ENCODE measurements at places on chromosomes 5 and 9.

GRCh38 chr5:132099905-132100304, 26.3 kb downstream of the CSF2 start:
- DNase-seq = no peak

GRCh38 chr5:149745-150485, 41.4 kb upstream of the LRRC14B start:
- DNase-seq = no peak

DNA sequence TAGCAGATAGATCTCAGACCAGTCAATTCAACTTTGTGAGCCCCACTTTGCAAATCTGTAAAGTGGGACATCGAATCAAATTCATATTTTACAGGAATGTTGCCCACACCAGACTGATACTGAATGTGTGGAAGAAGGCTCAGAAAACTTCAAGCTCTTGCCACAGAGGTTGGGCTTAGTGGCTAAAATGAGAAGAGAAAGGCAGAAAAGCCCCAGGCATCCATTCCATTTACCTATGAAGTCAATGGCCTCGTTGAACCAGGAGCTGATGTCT, 1.7 kb downstream of the DUSP1 start:
- DNase-seq = no peak

GRCh38 chr9:137298401-137299202, 3.5 kb downstream of the NRARP start:
- no peak for DNase-seq

- DNase-seq = no peak
Observed at GRCh38 chr9:135488527-135488926, 8.9 kb downstream of the PPP1R26 start.

GRCh38 chr5:31153521-31153920, 40.0 kb upstream of the CDH6 start:
- no peak for DNase-seq

- peak; percentile 40 for DNase-seq
Observed at GRCh38 chr5:65742565-65743231, 20.7 kb downstream of the NLN start.

DNA sequence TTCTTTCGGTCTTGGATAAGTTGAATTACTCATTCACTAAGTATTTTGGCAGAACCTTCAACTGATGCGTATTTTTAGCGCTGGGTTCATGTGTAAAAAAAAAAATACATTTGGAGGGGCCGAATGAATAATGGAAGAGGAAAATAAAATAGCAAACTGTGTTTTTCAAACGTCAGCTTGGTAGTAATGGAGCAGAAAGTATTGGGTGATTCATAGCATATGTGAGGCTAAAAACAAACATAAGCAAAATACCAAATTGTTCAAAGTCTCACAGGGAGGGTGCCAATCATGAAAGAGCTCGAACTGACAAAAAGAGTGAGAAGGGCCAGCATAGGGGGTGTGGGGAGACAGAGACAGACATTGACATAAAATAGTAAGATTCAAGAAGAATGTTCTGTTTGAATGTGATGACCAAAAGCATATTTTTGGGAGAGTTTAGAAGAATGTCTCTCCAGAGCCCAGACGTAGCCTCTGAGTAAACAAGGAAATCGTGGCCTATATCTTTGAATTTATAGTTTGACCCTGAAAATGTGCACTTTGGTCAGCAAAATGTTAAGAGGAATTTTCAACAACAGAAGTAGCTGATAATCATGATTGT, 174.9 kb upstream of the HMHB1 start:
- DNase-seq = no peak

GRCh38 chr5:180343110-180343830, 9.9 kb downstream of the GFPT2 start:
- no peak for DNase-seq

GRCh38 chr5:105754056-105754455, 1916.7 kb downstream of the EFNA5 start:
- no peak for DNase-seq

GRCh38 chr9:121824651-121825030, 173.2 kb downstream of the DAB2IP start:
- DNase-seq = no peak

- no peak for DNase-seq
Observed at GRCh38 chr9:109558718-109559151, 60.6 kb upstream of the PTPN3 start.

DNA sequence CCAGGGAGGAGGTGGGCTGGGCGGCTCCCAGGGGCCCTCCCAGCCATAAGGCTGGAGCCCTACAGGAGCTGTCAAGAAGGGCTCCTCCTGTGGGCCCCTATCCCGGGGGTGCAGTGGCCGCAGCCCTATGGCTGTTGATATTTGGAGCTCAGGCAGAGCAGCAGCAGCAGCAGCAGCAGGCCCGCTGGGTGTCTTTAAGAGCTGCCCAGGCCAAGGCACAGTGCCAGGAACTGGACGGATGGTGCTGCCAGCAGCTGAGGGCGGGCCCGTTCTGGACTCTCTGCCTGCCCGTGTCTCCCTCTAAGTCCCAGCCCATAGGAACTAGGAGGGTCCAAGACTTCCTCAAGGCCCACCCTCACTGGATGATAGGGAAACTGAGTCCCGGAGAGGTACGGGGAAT, 3.6 kb downstream of the AK1 start:
- no peak for DNase-seq

- DNase-seq = no peak
Observed at GRCh38 chr5:81552852-81553566, 159.1 kb upstream of the ACOT12 start.

DNA sequence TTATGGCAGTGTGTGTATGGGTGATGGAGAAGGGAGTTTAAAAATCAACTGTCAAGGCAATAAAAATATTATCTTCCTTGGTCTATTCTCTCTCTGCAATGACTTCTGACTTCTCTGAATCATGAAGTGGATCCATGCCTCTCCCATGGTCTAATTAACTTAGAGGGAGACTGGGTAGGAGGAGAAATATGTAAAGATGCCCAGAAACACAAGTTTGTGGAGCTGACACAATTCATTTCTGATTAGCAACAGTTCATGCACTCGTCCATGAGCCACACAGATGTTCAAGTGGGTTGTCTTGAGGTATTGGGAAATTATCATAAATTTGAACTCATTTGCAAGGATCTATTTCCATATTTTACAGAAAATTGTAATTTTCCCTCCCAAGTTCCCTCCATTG, 38.1 kb downstream of the INSYN2B start:
- DNase-seq = no peak

GRCh38 chr9:129318121-129319075, 140.3 kb upstream of the IER5L start:
- no peak for DNase-seq

DNA sequence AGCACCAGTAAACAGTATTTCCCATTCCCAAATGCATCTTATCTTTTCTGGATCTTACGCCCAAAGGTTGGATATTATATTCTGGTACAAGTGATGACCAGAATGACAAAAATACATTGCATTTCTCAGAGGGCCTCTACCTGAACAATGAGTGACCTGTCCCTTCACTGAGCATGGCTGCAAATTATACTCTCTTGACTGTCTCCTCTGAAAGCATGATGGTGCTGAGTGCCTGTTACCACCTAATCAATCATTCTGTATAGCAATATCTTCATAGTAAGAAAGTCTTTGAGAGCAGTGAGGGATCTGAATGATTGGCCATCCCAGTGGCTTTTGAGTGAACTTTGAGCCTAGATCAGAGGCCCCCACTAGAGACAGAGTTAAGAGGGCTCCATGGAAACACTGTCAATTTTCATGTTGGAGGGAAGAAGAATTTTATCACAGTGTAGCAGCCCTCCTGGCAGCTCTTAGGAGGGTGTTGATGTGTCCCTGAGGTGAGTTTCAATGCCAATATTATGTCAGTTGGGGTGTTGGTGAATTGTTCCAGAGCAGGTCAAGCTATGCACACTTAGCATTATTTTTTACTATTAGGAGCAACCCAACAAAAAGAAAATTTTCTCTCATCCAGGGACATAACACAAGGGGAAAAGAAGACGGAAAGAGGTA, 171.7 kb downstream of the MARCHF11 start:
- no peak for DNase-seq

DNA sequence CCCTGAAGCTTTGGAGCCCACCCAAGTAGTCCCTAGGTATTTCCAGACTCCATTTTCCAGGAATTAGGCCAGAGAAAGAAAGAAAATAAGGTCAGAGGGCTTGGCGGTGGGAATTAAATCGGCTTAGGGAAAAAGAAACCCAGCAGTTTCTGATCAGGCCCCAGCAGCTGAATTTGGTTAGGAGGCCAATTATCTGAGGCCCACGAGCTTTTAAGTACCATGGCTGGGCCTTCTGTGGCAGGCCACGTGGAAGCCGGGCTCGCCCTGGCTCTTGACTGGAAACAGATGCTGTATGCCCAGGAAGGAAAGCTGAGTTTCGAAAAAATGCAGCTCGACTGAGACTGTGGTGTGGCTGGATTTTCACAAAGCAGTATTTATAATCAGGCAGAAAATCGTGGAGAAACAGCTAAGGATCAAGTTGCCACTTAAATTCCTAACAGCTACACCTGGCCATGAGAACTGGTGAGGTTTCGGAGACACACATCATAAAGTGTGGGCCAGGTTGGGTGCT, 75.1 kb upstream of the PANK3 start:
- DNase-seq = no peak

DNA sequence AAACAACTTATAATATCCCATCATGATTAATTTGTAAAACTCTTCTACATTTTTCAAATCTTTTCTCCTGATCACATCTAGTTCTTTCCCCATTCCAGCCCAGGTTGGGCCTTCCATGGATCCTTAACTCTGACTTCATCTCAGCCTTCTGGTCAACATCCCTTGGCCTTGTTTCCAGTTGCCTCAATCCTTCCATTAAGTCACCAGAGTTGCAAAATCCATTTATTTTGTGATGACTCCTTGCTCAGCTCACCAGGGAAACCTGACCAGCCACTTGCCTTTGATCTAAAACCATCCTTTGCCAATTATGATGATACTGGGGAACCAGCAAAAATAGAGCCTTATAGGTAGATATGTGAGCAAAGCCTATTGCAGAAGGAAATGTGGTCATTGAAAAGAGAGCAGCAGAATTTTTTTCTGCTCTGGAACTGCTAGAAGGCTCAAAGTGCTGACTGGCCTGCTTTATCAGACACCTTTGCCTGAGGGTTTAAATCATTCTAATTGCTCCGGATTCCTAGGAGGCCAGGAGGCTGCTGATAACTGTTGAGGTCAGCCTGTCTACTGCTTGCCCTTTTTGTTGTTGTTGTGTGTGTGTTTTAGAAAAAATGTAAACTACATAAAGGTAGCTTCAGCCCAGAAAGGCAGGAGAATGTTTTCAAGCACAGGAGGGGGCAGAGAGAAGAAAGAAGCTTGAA, 512.2 kb upstream of the GRIA1 start:
- DNase-seq = no peak

- no peak for DNase-seq
Observed at GRCh38 chr5:176794509-176794908, 15.8 kb upstream of the UNC5A start.

DNA sequence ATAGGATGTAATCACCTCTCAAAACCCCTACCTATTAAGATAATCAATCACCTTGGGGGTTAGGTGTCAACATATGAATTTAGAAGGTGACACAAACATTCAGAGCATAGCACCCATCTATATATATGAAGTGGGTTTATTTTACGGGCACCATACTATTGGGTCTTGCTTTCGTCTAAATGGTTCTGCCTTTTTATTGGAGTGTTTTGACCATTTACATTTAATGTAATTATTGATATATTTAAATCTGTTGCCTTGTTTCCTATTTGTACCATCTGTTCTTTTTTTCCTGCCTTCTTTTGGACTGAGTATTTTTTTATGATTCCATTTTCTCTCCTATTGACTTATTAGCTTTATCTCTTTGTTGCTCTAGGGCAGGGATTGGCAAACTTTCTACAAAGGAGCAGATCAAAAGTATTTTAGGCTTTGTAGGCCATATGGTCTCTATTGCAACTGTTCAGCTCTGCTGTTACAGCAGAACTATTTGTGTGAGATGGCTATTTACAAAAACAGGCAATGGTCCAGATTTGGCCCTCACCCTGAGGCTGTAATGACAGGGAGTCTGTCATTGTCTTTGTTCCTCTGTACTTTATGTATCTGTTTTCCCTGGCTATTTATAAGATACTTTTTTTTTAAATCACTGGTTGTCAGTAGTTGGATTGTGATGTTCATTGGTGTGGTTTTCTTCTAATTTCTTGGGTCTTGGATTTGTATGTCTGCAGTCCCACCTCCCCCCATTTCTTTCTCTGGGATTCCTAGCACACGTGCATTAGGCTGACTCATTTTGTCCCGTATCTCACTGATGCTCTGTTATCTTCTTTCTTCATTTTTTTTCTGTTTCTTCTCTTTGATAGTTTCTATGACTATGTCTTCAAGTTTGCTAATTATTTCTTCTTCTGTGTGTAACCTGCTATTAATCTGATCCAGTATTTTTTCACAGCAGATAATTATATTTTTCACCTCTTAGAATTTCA, 127.1 kb downstream of the DAB2IP start:
- no peak for DNase-seq

DNA sequence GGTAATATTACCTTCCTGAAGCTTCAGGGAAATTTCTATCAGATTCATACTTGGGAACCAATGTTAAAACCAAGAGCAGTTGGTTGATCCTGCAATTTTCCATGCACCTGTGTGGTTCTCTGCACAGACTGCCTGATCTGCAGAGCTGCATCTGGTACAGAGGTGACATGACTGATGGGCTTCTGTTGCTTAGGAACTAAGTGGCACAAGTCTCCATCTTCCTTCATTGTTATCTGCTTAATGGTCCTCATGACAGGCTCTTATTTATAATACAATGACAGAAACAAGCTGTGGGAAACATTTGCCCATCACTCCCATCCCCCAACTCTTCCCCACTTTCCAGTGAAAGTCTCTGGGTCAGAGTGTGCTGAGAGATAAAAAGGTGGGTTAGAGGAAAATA, 799.1 kb downstream of the TAF11L14 start:
- DNase-seq = no peak

GRCh38 chr9:105205787-105206495, 38.5 kb upstream of the SLC44A1 start:
- no peak for DNase-seq

GRCh38 chr9:108021096-108021710, 531.6 kb upstream of the KLF4 start:
- no peak for DNase-seq

- DNase-seq = no peak
Observed at GRCh38 chr9:76194896-76195295, 199.3 kb downstream of the RFK start.

GRCh38 chr5:170388818-170389549, at the start of gene KCNMB1:
KCNMB1 (minus strand) TSS chr5:170389367; CDS start chr5:170385447, 3,920 bp downstream.
- no peak for DNase-seq

DNA sequence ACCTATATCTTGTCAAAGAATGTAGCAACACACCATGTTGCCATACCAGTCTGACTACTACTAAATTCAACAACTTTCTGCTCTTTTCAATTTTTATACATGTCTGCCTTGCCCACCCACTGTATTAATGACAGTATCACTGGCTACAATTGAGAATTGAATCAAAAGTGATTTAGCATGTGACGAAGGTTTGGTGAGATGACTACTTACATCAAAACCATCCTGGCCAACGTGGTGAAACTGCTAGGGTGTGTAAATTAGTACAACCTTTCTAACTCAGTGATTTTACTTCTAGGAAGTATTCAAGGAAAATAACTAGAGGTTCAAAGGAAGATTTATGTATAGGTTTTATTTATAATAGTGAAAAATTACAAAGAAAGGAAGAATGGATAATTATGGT, 109.8 kb downstream of the UNC13B start:
- DNase-seq = no peak

- DNase-seq = no peak
Observed at GRCh38 chr5:181198106-181198685, 6.8 kb downstream of the TRIM7 start.
